ENCODE measurements at places on chromosomes 6 and 20. TPM values are rescaled to one million over a fixed set of nuclear protein-coding genes. Genes with fewer than 3 reads are reported as not detected.

GRCh38 chr6:15586503-15586902 is 76.3 kb downstream of the DTNBP1 start:
- no peak for DNase-seq

DNA sequence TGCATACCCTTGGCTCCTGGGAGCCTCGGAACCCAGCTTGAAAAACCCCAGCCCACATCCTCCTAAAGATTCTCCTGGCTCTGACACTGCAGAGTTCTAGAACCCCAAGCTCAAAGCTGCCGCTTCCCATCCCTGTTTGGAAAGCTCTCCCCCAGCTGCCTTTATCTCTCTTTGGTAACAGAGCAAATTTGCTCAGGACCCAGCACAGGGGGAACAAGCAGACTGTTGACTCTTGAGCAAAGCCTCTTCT is 38.9 kb downstream of the HNF4A start:
- DNase-seq: no peak

MYMX gene
- polyA plus RNA-seq: 0.59 TPM

WFDC5 gene
- polyA plus RNA-seq: not detected
